Esophagus muscularis mucosa (tissue), 4 donors: ENCODE measurements at places on chromosomes 13 and 19. TPM values are rescaled to one million over a fixed set of nuclear protein-coding genes. Genes with fewer than 3 reads are reported as not detected.

GRCh38 chr19:42465827-42466280 lies 23.1 kb upstream of the CXCL17 start:
- peaks cover 9% of the 10 kb centered on the region for H3K4me1 ChIP-seq
- H3K27ac ChIP-seq: no peak overlapping the region
- no peaks in the 10 kb centered on the region for H3K36me3 ChIP-seq
- no peaks in the 10 kb centered on the region for H3K27me3 ChIP-seq
- DNase-seq: no peak
- no peak overlapping the region for H3K4me3 ChIP-seq

- peaks cover 52% of the 10 kb centered on the region for H3K4me1 ChIP-seq
- no peak overlapping the region for H3K27ac ChIP-seq
- peaks cover 72% of the 10 kb centered on the region for H3K27me3 ChIP-seq
- no peak overlapping the region for H3K4me3 ChIP-seq
These were observed 2.3 kb downstream of the ONECUT3 start for GRCh38 chr19:1755467-1756171.

DNA sequence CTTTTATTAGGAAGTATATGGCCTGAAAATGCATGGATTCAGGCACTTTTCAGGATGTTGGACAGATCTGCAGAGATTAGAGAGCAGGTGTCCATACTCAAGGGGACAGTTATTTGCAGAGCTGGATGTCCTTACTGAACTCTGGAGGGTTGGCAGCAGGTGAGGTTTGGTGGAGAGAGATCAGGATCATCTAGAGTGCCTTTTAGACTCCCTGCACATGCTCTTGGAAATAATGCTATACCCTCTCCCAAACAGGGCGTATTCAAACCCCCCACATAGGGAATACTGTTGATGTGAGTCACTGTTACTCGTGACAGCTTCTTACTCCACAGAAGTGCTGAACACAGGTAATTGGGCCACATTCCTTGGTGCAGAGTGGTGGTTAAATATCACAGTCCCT lies 725.7 kb upstream of the SGCG start:
- DNase-seq: no peak
- no peak overlapping the region for H3K4me3 ChIP-seq
- H3K4me1 ChIP-seq: no peaks in the 10 kb centered on the region
- no peak overlapping the region for H3K27ac ChIP-seq
- no peaks in the 10 kb centered on the region for H3K36me3 ChIP-seq
- no peaks in the 10 kb centered on the region for H3K27me3 ChIP-seq

DNA sequence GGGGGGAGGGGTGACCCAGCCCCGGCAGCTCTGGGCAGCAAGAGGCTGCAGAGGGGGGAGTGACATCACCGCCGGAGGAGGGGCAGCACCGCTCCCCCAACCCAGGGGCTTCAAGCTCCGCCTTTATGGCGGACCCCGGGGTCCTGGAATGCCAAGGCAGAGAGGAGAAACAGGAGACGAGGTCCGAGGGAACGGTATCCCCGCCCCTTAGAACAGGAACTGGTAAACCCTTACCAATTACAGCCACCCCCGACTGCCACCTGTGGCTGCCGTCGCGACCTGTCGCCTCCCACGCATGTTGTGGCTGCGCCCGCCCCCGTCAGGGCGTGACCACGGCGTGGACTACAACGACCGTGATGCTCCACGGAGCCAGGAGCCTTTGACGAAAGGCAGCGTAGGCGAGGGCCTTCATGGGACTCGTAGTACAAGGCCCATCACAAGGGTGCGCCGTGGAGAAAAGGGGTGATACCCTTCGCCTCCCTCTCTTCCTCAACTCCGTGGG lies 4.1 kb upstream of the KCNC3 start:
- H3K27ac ChIP-seq: peak overlapping the region; percentile 58
- DNase-seq: peak; percentile 94
- H3K4me1 ChIP-seq: peaks cover 50% of the 10 kb centered on the region
- peaks cover 21% of the 10 kb centered on the region for H3K27me3 ChIP-seq

- no peak overlapping the region for H3K4me3 ChIP-seq
- no peaks in the 10 kb centered on the region for H3K27me3 ChIP-seq
- no peak overlapping the region for H3K27ac ChIP-seq
- H3K36me3 ChIP-seq: no peaks in the 10 kb centered on the region
These were observed 44.3 kb downstream of the SPRY2 start for GRCh38 chr13:80296638-80297037.

GRCh38 chr13:32284927-32285632 lies 30.1 kb downstream of the ZAR1L start:
- H3K27ac ChIP-seq: peak overlapping the region; percentile 72
- H3K4me1 ChIP-seq: peaks cover 37% of the 10 kb centered on the region
- H3K27me3 ChIP-seq: no peaks in the 10 kb centered on the region
- H3K4me3 ChIP-seq: no peak overlapping the region

GRCh38 chr13:23020246-23020843 lies 160.4 kb upstream of the SGCG start:
- no peaks in the 10 kb centered on the region for H3K36me3 ChIP-seq
- H3K27ac ChIP-seq: no peak overlapping the region
- no peaks in the 10 kb centered on the region for H3K4me1 ChIP-seq
- H3K4me3 ChIP-seq: no peak overlapping the region
- no peaks in the 10 kb centered on the region for H3K27me3 ChIP-seq
- no peak for DNase-seq

DNA sequence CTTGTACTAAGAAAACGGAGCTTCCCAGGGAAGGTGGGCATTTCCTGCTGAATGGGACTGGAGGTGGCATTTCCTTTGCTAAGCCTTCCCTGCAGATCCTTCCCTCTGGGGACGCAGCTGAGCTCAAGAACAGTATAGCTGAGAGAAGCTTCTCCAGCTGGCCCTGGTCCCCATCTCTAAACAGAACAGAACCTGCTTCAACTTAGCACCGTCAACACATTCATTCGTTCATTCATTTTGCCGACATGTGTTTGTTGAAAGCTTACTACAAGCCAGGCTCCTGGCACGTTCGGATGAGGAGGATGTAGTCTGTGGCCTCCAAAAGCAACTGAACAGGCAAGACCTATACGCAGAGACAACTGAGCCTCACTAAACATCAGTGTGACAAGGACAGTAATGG lies 36.6 kb upstream of the PEPD start:
- H3K27me3 ChIP-seq: no peaks in the 10 kb centered on the region
- no peak for DNase-seq
- H3K36me3 ChIP-seq: no peaks in the 10 kb centered on the region
- no peaks in the 10 kb centered on the region for H3K4me1 ChIP-seq
- no peak overlapping the region for H3K4me3 ChIP-seq

CGB1 gene
- total RNA-seq: not detected

DNA sequence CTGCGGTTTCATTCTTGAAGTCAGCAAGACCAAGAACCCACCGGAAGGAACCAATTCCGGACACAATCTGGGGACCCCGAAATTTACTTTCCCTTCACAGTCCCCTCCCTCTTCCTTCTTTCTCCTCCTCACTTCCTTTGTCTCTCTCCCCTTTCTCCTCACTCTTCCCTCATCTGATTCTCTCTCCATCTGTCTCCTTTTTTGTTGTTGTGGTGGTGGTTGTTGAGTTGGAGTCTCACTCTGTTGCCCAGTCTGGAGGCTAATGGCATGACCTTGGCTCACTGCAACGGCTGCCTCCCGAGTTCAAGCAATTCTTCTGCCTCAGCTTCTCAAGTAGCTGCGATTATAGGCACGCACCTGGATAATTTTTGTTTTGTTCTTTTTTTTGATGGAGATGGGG lies 32.7 kb upstream of the OR1M1 start:
- H3K36me3 ChIP-seq: no peaks in the 10 kb centered on the region
- no peak overlapping the region for H3K4me3 ChIP-seq
- no peaks in the 10 kb centered on the region for H3K4me1 ChIP-seq
- no peaks in the 10 kb centered on the region for H3K27me3 ChIP-seq
- DNase-seq: no peak

DNA sequence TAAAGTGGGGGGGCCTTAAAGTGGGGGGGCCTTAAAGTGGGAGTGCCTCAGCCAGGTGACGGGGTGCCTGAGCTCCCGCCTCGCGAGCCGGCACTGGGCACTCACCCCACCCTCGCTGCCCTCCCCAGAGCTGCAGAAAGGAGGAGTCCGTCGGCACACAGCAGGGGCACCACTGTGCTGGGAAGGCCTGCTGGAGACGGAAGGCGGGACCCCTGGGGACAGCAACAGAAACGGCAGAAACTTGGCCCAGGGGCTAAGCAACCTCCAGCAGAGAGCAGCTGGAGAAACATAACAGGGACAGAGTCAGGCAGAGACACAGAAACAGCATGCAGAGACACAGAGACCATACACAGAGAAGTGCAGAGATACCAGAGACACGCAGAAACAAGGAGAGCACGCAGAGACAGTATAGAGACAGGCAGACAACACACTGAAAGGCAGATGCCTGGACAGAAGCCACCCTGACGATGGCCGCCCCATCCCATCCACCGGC lies 7.9 kb downstream of the CFD start:
- H3K36me3 ChIP-seq: peaks cover 42% of the 10 kb centered on the region
- H3K27me3 ChIP-seq: peaks cover 10% of the 10 kb centered on the region
- peaks cover 52% of the 10 kb centered on the region for H3K4me1 ChIP-seq
- no peak overlapping the region for H3K4me3 ChIP-seq

LRRC63 gene
- not detected for total RNA-seq

DNA sequence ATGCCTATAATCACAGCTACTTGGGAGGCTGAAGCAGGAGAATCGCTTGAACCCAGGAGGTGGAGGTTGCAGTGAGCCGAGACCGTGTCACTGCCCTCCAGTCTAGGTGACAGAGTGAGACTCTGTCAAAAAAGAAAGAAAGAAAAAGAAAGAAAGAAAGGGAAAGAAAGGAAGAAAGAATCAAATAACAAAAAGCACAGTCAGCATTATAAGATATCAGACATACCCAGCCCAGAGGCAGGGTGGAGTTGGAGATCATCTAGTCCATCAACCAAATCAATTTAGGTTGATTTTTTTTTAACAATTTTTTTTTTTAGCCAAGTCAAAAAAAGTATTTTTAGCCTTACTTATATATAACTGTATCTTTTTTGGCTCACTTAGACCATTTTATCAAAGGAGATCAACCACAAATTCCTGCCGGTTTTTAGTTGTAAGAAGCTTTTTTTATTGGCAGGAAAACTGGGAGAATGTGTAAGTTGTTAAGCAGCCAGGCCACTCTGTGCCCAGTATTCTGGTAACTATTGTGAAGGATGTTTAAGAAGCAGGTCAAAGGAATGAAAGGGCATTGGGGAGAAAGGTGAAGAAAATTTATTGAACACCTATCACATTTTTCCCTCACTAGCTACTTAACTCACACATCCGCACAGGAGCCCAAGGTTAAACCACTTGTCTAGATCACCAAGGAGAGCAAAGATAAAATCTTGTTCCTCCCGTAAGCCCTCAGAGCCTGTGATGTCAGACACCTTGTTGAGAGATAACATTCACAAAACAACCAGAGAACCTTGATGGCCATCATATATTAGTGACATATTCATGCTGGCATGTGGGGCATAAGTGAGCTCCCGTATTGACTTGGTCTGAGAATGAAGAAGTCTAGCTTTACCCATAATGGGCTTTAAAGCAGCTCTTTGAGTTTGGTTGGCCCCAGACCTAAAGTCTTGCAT lies 91.8 kb downstream of the COL4A2 start:
- peaks cover 3% of the 10 kb centered on the region for H3K36me3 ChIP-seq
- no peak overlapping the region for H3K4me3 ChIP-seq
- H3K27ac ChIP-seq: peak overlapping the region; percentile 89
- peaks cover 95% of the 10 kb centered on the region for H3K4me1 ChIP-seq
- H3K27me3 ChIP-seq: no peaks in the 10 kb centered on the region

DNA sequence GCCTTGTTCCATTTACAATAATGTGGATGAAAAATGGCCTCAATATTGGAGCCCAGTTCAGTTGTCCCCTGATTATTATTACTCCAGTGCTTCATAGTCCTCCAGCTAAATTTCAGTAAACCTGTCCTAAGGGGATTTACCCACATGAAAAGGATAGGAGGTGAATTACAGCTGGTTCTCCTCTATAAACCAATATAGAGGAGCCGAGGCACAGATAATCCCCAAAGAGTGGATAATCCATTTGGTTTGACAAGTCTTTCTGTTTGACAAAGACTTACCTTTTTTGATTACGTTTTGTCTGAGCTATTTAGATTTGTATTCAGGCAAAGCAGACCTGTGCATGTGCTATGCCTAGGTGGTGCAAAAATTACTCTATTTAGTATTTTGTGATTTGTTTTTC lies 2.7 kb downstream of the CNMD start:
- DNase-seq: no peak
- H3K4me1 ChIP-seq: peaks cover 15% of the 10 kb centered on the region
- no peak overlapping the region for H3K27ac ChIP-seq
- no peaks in the 10 kb centered on the region for H3K36me3 ChIP-seq
- H3K27me3 ChIP-seq: peaks cover 55% of the 10 kb centered on the region

GRCh38 chr19:47275791-47276461 lies 1.2 kb downstream of the INAFM1 start:
- peaks cover 54% of the 10 kb centered on the region for H3K4me1 ChIP-seq
- DNase-seq: peak; percentile 94
- H3K36me3 ChIP-seq: peaks cover 12% of the 10 kb centered on the region
- H3K27ac ChIP-seq: peak overlapping the region; percentile 98

DNA sequence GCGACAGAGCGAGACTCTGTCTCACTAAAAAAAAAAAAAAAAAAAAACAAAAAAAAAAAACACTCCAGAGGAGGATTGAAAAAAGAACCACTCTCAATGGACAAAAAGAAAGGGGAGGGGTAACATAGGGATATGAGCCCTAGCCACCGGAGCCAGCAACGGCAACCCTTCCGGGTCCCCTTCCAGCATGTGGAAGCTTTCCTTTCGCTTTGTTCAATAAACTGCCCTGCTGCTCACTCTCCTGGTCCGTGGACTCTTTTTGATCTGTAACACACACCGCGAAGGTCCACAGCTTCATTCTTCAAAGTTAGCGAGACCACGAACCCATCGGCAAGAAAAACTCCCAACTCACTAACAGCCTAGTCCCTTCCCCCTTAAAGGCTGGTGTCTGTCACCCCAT lies 1.0 kb upstream of the REX1BD start:
- H3K4me1 ChIP-seq: peaks cover 29% of the 10 kb centered on the region
- H3K27ac ChIP-seq: peak overlapping the region; percentile 89
- H3K27me3 ChIP-seq: no peaks in the 10 kb centered on the region
- H3K4me3 ChIP-seq: no peak overlapping the region

GRCh38 chr19:13633109-13633508 lies 126.8 kb upstream of the CACNA1A start:
- no peak overlapping the region for H3K27ac ChIP-seq
- no peak for DNase-seq
- no peak overlapping the region for H3K4me3 ChIP-seq
- H3K27me3 ChIP-seq: no peaks in the 10 kb centered on the region

GRCh38 chr13:57588639-57589038 lies 42.9 kb upstream of the PCDH17 start:
- H3K27me3 ChIP-seq: no peaks in the 10 kb centered on the region
- H3K27ac ChIP-seq: no peak overlapping the region
- no peak for DNase-seq
- H3K36me3 ChIP-seq: no peaks in the 10 kb centered on the region
- no peaks in the 10 kb centered on the region for H3K4me1 ChIP-seq

DNA sequence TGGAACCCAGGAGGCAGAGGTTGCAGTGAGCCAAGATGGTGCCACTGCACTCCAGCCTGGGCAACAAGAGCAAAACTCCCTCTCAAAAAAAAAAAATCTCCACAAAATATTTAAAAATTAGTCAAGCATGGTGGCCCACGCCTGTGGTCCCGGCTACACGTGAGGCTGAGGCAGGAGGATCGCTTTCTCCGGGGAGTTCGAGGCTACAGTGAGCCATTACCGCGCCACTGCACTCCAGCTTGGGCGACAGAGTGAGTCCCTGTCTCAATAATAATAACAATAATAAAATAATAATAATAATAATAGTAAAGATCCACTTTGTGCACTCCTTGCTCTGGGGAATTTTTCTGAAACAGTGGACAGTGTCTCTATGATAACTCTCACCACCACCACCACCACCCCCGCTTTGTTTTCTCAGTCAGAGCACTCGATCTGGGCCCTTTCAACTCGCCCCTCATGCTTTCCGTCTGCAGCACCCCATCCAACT lies 8.7 kb downstream of the NAPSA start:
- H3K4me3 ChIP-seq: peak overlapping the region; percentile 53
- H3K27me3 ChIP-seq: no peaks in the 10 kb centered on the region
- no peaks in the 10 kb centered on the region for H3K36me3 ChIP-seq
- no peak for DNase-seq
- peak overlapping the region; percentile 75 for H3K27ac ChIP-seq
